Right cardiac atrium (tissue), 5 donors: ENCODE measurements at places on chromosomes 6 and 20.

- DNase-seq = no peak
These were observed 4.0 kb upstream of the CAP2 start for GRCh38 chr6:17389274-17389847.

GRCh38 chr6:144036064-144036834 lies 28.2 kb upstream of the PLAGL1 start:
- DNase-seq = peak; percentile 63

GRCh38 chr20:60507087-60507694 lies 549.0 kb downstream of the CDH26 start:
- no peak for DNase-seq

- no peak for DNase-seq
These were observed 3.7 kb upstream of the SH3BGRL2 start for GRCh38 chr6:79627422-79627821.

DNA sequence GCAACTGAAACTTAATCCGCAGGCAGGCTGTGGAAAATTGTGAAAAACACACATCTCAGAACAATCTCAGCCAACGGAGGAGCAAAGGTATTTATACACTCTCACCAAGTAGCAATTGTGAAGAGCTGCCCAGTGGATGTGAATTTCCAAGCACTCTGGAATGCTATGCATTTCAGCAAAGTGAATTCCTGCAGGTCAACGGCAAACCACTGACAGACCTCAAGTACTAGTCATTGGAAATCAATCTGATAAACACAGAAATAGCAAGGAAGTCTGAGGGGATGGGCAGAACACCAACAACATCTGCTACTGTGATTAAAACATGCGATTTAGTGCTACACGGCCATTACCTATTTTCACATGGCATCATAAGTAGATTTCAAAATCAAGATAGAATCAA lies 429.1 kb downstream of the HTR1B start:
- no peak for DNase-seq

GRCh38 chr20:49187330-49187850 lies 744 bp downstream of the STAU1 start:
- no peak for DNase-seq

GRCh38 chr6:112603726-112604125 lies 256.6 kb downstream of the RFPL4B start:
- DNase-seq = no peak

- DNase-seq = no peak
These were observed 19.4 kb upstream of the MRGBP start for GRCh38 chr20:62776692-62777527.

DNA sequence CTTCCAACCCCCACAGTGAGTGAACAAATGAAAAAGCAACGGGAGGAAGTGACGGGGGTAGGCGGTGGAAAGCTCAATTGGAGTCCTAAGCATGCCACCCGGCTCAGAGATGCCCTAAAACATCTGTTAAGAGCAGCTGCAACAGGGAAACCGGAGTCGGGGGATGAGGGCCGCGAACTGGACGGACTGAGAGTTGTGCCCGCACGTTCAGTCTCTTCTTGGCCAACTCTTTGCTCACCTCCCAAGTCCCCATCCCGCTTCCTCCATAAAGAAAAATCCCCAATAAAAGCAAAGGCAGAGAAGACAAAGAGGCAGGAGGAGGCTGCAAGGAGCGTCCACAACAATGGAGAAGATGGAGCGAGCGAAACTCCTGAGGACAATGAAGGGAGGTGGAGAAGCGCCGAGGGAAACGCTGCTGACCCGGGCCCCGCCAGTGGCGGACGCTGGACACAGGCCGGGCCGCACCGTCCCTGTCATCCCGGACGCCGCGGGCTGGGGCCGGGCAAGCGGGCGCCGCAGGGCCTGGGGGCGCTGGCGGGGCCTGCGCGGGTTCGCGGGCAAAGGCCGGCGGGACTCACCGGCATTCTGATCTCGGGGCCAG lies 600 bp downstream of the SEC63 start:
- peak; percentile 34 for DNase-seq

DNA sequence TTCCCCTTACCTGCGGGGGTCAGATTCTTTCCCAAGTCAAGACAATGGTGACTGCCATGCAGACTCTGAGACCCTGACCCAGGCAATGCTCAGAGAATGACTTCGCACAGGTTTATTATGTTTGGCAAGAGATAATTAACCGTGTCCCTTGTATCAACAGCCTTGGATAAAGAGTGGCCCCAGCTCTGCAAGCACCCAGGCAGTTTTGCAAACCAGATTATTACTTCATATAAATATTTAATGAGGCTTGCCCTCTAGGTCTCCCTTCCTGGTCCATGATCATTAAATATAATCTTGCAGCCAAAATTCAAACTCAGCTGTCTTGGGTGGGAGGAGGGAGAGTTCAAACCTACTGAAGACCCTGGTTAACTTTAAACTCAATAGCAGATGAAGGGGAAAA lies 156.5 kb downstream of the ANKRD60 start:
- DNase-seq = no peak

GRCh38 chr20:6750438-6750837 lies 17.0 kb upstream of the BMP2 start:
- no peak for DNase-seq

GRCh38 chr6:85364344-85364743 lies 85.5 kb upstream of the NT5E start:
- no peak for DNase-seq

GRCh38 chr20:18504479-18505060 lies 3.2 kb upstream of the SEC23B start:
- DNase-seq = peak; percentile 66

DNA sequence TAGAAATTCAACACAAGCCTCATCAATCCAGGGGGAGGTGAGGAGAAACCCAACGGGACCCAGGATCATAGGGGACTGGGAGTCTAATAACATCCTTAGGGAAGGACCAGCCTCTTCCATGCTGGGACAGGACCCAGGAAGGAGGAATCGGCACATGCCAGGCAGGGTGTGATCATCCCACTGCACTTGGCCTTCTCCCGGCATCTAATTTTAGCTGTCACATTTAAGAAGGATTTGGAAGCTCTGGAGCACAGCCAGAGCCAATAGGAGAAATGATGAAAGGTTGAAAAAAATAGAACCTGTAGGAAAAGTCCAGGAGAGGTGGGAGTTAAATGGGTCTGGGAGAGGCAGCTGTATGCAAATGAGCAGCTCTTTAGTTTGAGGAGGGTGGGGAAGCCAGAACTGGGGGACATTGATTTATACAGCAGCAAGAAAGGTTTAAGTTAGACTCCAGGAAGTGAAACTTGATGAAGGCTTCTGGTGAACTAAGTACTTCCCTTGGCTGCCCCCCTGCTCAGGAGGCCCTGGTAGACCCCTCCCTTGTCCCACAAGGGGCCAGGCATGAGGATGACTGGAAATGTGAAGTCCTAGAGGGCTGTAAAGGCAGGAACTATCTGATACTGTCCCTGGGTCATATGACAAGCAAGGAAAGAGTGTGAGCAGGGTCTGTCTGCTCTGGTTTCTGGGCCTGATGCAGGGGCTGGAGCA lies 260.3 kb downstream of the LRFN2 start:
- DNase-seq = no peak

DNA sequence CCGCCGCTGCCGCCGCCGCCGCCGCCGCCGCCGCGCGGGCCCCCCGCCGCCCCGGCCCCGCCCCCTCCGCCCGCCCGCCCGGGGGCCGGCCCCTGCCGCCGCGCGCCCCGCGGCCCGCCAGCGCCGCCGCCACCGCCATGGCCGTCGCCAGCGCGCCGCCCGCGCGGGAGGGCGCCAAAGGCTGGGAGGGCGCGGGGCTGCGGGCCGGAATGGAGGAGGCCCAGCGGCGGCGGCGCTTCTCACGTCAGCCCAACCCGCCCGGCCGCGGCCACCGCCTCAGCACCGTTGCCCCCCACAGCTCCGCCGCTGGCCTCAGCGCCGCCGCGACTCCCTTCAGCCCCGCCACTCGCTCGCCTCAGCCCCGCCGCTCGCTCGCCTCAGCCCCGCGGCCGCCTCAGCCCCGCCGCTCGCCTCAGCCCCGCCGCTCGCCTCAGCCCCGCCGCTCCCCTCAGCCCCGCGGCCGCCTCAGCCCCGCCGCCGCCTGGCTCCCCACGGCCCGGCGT lies 258 bp downstream of the PHF10 start:
- no peak for DNase-seq

GRCh38 chr20:42123981-42124473 lies 505.9 kb upstream of the CHD6 start:
- no peak for DNase-seq

- DNase-seq = no peak
These were observed 194.6 kb downstream of the CDH26 start for GRCh38 chr20:60152792-60153191.

DNA sequence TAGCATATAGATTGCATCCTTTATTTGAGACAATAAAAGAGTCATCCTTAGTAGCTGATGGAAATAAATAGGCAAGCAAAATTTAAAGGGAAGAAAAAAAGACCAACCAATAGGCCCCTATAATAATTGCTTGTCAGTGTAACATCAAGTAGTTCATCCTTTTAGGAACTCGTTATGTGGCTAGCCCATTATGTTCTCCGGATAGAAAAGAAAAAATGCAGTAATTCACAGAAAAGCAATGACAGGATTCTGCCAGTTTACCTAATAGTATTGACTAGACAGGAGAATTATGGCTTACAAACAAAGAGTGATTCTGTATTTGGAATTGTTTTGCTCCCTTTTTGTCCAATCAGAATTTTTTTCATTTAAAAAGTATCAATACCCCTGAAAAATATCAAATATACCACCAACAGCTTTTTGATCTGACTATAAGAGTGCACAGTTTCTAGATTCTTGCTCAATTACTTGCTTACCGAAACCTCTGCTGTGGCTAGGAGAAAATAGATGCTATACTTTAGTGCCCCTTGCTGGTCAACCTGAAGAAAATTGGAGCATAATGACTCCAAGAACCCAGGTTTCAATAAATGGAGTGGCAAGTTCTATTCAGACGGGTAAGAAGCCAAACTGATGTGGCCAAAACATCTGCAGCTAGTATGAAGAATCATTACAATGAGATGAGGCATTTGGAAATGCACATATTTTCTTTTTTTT lies 91.5 kb upstream of the SASH1 start:
- no peak for DNase-seq

DNA sequence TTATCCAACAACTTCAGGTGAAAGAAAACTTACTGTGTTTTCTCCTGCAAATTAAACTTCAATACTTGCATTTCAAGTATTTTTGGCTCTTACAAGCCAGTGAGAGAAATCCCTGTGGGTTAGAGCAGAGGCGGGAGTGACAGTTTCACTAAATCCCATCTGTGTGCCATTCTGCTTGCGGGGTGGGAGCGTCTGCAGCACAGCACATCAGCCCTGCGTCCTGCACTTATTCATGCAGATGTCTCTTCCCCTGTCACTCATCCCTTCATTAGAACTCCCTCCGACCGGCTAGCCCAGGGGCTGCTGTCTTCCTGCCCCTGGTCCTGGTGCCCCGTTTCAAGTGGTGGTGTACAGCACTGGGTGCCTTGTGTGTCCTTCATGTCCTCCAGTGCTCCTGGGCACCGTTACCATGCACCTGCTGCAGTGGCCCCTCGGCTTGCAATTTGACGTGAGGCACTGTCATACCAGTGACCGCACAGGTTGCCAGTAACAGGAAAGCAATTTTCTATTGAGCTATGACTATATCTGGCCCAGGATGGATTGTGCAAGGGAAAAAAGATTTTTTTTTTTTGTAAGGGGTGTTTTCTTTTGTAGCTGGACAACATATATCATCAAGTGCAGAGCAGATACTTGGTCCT lies 59.4 kb downstream of the INSM1 start:
- no peak for DNase-seq

- no peak for DNase-seq
These were observed 577.1 kb downstream of the DOK5 start for GRCh38 chr20:55052459-55052858.

- no peak for DNase-seq
These were observed 66.1 kb downstream of the SMLR1 start for GRCh38 chr6:130893277-130893676.

DNA sequence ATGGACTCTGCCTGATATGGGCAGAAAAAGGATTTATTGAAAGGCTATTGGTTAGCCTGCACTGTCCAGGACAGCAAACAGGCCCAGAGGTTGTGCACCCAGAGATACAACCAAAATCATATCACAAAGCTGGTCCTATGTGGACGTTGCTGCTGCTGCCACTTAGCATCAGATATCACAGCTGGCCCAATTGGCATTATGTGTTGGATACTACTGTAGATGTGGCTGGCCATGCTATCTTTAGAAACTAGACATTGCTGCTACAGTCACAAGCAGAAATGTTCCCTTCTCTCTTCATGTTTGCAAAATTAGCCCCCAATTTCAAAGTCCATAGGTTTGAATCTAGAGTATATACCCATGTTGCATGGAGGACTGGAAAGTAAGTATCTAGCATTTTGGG lies 42.2 kb upstream of the CEP85L start:
- no peak for DNase-seq

DNA sequence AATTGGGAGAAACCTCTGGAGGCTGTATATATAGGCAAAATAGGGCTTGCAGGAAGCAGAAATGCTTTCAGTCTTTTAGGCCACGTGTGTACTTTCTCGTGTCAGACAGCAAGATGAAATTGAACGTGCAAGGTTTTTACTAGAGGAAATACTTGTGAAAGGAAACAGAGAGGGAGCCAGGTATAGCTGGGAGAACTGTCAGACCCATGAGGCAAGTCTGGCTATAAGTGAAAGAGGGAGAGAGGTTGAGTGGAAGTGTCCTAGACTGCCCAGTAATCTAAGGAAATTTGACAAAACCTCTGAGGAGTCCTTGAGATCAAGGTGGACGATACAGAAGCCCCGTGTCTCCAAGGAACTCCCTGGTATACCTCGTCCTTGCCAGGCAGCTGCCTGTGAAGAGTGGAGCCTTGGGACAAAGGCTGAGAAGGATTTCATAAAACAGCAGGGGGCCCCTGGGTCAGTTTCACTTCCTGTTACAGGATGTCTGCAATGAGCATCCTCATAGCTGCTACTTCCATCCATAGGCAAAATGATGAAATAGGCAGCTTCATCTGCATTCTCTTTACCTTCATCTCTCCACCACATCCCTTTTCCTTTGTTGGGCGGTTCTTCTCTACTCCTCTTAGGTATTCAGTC lies 114.4 kb upstream of the MAP3K7 start:
- no peak for DNase-seq

GRCh38 chr6:137749696-137750211 lies 117.3 kb upstream of the TNFAIP3 start:
- no peak for DNase-seq

GRCh38 chr6:147157930-147158329 lies 46.3 kb upstream of the STXBP5 start:
- DNase-seq = no peak

DNA sequence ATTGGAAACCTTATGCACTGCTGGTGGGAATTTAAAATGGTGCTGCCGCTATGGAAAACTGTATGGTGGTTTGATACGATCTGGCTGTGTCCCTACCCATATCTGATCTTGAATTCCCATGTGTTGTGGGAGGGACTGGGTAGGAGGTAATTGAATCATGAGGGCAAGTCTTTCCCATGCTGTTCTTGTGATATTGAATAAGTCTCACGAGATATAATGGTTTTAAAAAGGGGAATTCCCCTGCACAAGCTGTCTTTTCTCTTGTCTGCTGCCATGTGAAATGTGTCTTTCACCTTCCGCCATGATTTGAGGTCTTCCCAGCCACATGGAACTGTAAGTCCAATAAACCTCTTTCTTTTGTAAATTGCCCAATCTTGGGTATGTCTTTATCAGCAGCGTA lies 4.9 kb downstream of the TAP2 start:
- DNase-seq = no peak
